Left colon (tissue), 2 donors: ENCODE measurements at places on chromosomes 16 and 17. TPM values are rescaled to one million over a fixed set of nuclear protein-coding genes. Genes with fewer than 3 reads are reported as not detected.

The ZNF276 gene
- 28.9 TPM for total RNA-seq

The SCN4A gene
- total RNA-seq = not detected

The FBXL19 gene
- total RNA-seq = 24.4 TPM

The EIF3C gene
- total RNA-seq = 645 TPM

The KRT25 gene
- not detected for total RNA-seq

The PIGQ gene
- 39.5 TPM for total RNA-seq

The POLG2 gene
- total RNA-seq = 9.4 TPM

The CACNA1H gene
- total RNA-seq = 3.8 TPM

The KRT36 gene
- total RNA-seq = 0.27 TPM

The PRRT2 gene
- 2.0 TPM for total RNA-seq

The GH1 gene
- not detected for total RNA-seq

The AATK gene
- total RNA-seq = 37.0 TPM

The CPHXL2 gene
- not detected for total RNA-seq

The STAT5A gene
- total RNA-seq = 28.1 TPM
